ENCODE measurements at places on chromosomes 13 and 19.

DNA sequence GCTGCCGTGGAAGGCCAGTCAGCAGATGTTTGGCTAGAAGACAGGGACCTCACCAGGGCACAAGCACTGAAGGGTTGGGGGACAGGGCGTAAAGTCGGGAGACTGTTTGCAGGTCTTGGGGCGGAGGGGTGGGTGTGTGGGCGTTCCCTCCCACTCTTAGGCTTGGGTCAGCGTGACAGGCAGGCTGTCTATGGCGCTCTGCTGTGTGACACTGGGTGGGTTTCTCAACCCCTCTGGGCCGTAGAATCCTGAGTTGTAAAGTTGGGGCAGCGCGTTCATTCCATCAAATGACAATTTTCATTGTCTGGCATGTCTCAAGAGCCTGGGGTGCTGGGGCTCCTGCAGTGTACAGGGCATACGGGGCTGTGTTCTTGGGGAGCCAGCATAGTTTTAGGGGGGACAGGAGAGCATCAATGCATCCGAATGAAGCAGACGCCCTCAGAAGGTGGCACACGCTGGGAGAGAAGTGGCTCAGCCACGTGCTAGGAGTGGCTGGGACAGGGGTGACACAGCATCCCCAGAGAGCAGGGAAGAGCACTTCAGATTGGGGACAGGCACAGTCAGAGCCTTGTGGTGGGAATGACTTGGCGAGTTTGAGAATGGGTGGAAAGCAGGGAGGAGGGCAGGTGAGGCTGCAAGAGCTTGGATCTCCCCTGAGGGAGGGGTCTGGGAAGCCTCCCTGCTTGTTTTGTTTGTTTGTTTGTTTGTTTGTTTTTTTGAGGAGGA lies 4.4 kb downstream of the CRTC1 start:
- H3K4me3 ChIP-seq: no peak overlapping the region
- H3K36me3 ChIP-seq: no peaks in the 10 kb centered on the region
- peaks cover 6% of the 10 kb centered on the region for H3K4me1 ChIP-seq
- H3K27me3 ChIP-seq: no peaks in the 10 kb centered on the region

DNA sequence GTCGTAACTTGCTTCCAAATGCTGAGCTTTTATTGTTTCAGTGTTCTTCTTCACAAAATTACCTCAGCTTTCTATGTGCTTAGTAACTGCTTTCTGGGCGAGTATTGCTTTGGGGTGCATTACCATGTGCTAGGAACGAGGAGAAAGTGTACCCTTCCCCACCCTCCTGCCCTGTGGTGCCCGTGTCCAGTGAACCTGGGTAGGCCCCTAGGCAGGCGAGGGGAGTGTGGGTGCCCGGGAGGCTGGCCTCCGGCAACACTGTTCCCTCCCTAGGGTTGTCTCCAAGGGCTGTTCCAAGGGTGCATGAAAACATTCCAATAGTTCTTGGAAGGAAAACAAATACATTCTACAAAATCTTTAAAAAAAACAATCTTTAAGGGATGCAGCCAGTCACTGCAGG lies 216.5 kb upstream of the SOX1 start:
- H3K4me3 ChIP-seq: no peak overlapping the region
- H3K36me3 ChIP-seq: no peaks in the 10 kb centered on the region
- no peaks in the 10 kb centered on the region for H3K4me1 ChIP-seq
- no peak for DNase-seq
- no peaks in the 10 kb centered on the region for H3K27me3 ChIP-seq

DNA sequence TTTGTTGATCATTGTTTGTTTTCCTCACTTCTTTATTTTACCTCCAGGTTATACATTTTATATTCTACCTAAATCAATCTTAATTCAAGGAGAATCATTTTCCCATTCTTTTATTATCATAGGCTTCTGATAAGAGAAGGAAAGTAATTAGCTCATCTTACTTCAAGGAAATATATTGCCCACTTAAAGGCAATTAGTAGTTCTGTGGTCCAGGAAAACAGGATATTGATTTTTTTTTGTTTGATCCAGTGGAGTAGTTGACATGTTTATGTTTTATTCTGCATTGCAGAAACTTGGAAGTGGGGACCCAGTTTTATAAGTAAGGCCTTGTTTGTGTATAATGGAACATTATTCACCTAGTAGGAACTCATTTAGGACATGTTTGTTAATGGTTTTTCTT lies 390.6 kb downstream of the NDFIP2 start:
- H3K4me3 ChIP-seq: no peak overlapping the region
- no peaks in the 10 kb centered on the region for H3K27me3 ChIP-seq
- no peak for DNase-seq
- no peak overlapping the region for H3K27ac ChIP-seq
- H3K4me1 ChIP-seq: no peaks in the 10 kb centered on the region

DNA sequence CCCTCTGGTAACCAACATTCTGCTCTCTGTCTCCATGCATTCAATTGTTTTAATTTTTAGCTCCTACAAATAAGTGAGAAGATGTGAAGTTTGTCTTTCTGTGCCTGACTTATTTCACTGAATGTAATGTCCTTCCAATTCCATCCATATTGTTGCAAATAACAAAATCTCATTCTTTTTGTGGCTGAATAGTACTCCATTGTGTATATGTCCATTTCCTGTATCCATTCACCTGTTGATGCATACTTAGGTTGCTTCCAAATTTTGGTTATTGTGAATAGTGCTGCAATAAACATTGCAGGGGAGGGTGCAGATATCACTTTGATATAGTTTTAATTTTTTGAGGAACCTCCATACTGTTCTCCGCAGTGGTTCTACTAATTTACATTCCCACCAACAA lies 2.5 kb upstream of the ZNF284 start:
- no peak overlapping the region for H3K4me3 ChIP-seq
- H3K27me3 ChIP-seq: no peaks in the 10 kb centered on the region
- peaks cover 10% of the 10 kb centered on the region for H3K36me3 ChIP-seq
- DNase-seq: no peak

DNA sequence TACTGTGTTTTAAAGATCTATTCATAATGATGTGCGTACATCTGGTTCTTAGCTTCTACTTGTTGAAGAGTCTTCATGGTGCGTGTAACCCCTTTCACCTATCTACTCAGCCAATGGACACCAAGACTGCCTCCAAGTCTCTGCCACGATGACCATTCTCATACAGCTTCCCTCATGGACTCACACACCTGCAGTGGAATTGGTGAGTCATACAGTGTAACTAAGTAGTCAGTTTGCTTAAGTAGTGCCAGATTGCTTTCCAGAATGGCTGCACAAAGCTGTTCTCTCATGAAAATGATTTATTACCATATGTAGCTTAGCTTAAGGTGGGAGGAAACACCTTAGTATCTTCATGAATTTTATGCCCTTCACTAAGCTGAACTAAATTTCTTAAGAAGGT lies 112.3 kb downstream of the AKAP11 start:
- H3K27me3 ChIP-seq: no peaks in the 10 kb centered on the region
- no peak overlapping the region for H3K27ac ChIP-seq
- H3K4me3 ChIP-seq: no peak overlapping the region
- DNase-seq: no peak

GRCh38 chr13:38941353-38941945 lies 49.2 kb downstream of the STOML3 start:
- no peaks in the 10 kb centered on the region for H3K36me3 ChIP-seq
- DNase-seq: no peak
- H3K4me1 ChIP-seq: no peaks in the 10 kb centered on the region

GRCh38 chr19:11626252-11626651 lies 29.0 kb downstream of the ZNF627 start:
- no peak overlapping the region for H3K4me3 ChIP-seq
- no peak for DNase-seq
- no peaks in the 10 kb centered on the region for H3K27me3 ChIP-seq
- H3K4me1 ChIP-seq: no peaks in the 10 kb centered on the region
- no peak overlapping the region for H3K27ac ChIP-seq

GRCh38 chr13:23674795-23675640 lies 104.8 kb downstream of the TNFRSF19 start:
- H3K27ac ChIP-seq: peak overlapping the region; percentile 83
- H3K36me3 ChIP-seq: peaks cover 6% of the 10 kb centered on the region
- H3K27me3 ChIP-seq: no peaks in the 10 kb centered on the region

DNA sequence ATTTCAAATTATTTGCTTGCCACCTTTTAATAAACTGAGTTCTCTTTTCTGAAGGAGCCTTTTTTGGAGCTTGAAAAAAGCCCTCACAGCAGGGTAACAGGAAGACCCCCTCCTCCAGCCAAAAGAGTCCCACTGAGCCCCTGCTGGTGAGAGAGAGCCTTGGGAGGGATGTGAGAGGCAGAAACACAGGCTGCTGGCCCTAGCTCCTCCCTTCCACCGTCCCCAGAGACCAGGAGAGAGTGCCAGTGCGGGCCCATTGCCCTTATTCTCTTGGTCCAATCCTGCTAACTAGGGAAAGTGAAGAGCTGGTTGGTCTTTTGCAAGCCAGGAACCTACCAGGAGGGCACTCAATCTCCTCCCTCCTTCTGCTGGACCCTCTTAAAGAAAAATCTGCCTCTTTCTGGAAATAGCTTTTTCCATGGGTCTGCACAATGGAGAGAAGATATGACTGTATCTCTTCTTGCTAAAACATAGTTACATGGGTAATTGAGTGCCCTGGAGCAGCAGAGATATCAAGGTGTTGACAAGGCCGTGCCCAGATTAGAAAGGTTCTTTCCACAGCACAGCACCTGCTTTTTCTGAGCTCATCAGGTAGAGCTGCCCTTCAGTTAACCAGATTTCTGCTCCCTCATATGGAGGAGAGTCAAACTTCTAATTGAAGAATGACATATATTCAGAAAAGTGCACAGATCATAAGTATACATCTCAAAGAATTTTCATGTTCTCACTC lies 113.9 kb downstream of the LRCH1 start:
- H3K4me1 ChIP-seq: peaks cover 8% of the 10 kb centered on the region
- H3K4me3 ChIP-seq: no peak overlapping the region
- H3K27ac ChIP-seq: no peak overlapping the region
- peaks cover 2% of the 10 kb centered on the region for H3K36me3 ChIP-seq

GRCh38 chr19:4097501-4097900 lies 26.4 kb downstream of the MAP2K2 start:
- no peak overlapping the region for H3K27ac ChIP-seq
- no peaks in the 10 kb centered on the region for H3K27me3 ChIP-seq
- no peak for DNase-seq
- H3K4me1 ChIP-seq: no peaks in the 10 kb centered on the region

DNA sequence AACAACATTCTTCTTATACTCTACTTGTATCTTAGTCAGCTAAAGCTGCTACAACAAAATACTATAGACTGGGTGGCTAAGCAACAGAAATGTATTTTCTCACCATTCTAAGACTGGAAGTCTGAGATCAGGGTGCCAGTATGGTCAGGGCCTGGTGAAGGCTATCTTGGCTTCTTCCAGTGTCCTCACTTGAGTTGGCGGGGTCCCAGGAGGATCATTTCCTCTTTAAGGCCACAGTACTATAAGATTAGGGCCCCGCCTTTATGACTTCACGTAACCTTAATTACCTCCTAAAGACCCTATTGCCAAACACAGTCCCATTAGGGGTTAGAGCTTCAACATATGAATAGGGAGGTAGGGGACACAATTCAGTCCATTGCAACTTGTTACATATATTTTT lies 30.7 kb upstream of the DOCK9 start:
- no peaks in the 10 kb centered on the region for H3K27me3 ChIP-seq
- no peaks in the 10 kb centered on the region for H3K36me3 ChIP-seq
- no peak overlapping the region for H3K4me3 ChIP-seq
- no peak for DNase-seq
- H3K27ac ChIP-seq: no peak overlapping the region
- no peaks in the 10 kb centered on the region for H3K4me1 ChIP-seq

GRCh38 chr19:58277748-58278540 lies 811 bp upstream of the ZNF8 start:
- H3K36me3 ChIP-seq: peaks cover 2% of the 10 kb centered on the region
- no peaks in the 10 kb centered on the region for H3K27me3 ChIP-seq
- H3K27ac ChIP-seq: peak overlapping the region; percentile 90
- no peaks in the 10 kb centered on the region for H3K4me1 ChIP-seq
- no peak for DNase-seq

GRCh38 chr13:59658027-59658737 lies 505.5 kb downstream of the DIAPH3 start:
- no peaks in the 10 kb centered on the region for H3K36me3 ChIP-seq
- no peaks in the 10 kb centered on the region for H3K27me3 ChIP-seq
- H3K27ac ChIP-seq: no peak overlapping the region
- no peak for DNase-seq
- H3K4me1 ChIP-seq: no peaks in the 10 kb centered on the region

DNA sequence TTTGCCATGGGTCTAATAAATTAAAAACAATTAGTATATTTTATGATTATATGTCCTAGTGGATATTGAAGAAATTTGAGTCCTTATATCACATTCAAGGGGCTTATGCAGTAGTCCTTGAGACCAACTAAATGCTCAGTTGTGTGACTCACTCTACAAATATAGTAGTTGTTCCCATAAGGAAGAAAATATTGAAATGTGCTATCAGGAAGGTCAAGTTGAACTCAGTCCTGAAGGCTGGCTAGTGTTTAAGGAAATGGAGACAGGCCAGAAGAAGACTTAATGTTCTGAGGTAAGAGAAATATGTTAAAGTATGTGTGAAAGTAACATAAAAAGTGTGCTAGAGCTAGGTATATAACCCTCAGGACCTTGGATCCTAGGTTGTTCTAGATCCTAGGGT lies 766.1 kb upstream of the GPC6 start:
- H3K27ac ChIP-seq: no peak overlapping the region
- H3K36me3 ChIP-seq: no peaks in the 10 kb centered on the region
- H3K27me3 ChIP-seq: no peaks in the 10 kb centered on the region
- DNase-seq: no peak
- no peak overlapping the region for H3K4me3 ChIP-seq

DNA sequence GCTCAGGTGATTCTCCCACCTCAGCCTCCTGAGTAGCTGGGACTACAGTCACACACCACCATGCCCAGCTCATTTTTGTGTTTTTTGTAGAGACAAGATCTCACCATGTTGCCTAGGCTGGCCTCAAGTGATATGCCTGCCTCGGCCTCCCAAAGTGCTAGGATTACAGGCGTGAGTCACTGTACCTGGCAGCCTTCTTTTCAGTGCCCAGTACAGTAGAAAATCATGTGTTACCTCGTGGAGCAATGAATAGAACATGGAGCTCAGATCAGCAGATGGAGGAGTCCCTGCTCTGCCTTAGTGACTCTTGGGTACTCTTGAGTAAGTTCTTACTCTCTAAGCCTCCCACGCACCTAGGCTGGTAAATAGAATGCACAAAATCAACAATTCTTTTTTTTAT lies 44.7 kb downstream of the THSD1 start:
- no peaks in the 10 kb centered on the region for H3K4me1 ChIP-seq
- no peaks in the 10 kb centered on the region for H3K27me3 ChIP-seq

DNA sequence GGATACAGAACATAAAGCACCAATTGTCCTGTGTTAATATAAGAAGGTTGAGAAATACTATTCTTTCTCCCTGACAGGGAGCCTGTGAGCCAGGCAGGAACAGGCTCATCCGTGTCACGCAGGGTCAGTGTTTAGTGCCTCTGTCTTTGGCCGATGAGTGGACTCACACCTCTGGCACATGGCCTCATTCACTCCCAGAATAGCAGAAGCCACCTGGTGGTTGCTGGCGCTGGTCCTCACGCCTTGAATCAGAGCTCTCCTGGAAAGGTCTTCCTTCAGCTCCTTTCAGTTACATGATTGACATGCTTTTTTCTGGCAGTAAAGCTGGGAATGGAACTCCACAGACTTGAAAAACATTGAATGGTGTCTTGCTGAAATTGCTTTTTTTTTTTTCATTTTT lies 28.1 kb upstream of the SIAH3 start:
- H3K4me3 ChIP-seq: no peak overlapping the region
- H3K4me1 ChIP-seq: no peaks in the 10 kb centered on the region
- H3K27ac ChIP-seq: no peak overlapping the region

- peaks cover 12% of the 10 kb centered on the region for H3K27me3 ChIP-seq
- H3K36me3 ChIP-seq: no peaks in the 10 kb centered on the region
- no peak within 1 kb of the TSS for H3K4me3 ChIP-seq
- no peak for DNase-seq
- H3K27ac ChIP-seq: no peak within 1 kb of the TSS
- no peaks in the 10 kb centered on the region for H3K4me1 ChIP-seq
Measured at GRCh38 chr19:15464394-15465385, at the start of gene RASAL3. RASAL3 (minus strand) TSS chr19:15464544; CDS start chr19:15464358, 186 bp downstream.

All from fibroblast of lung (primary cell).